ENCODE measurements at places on chromosomes 2 and 18.

DNA sequence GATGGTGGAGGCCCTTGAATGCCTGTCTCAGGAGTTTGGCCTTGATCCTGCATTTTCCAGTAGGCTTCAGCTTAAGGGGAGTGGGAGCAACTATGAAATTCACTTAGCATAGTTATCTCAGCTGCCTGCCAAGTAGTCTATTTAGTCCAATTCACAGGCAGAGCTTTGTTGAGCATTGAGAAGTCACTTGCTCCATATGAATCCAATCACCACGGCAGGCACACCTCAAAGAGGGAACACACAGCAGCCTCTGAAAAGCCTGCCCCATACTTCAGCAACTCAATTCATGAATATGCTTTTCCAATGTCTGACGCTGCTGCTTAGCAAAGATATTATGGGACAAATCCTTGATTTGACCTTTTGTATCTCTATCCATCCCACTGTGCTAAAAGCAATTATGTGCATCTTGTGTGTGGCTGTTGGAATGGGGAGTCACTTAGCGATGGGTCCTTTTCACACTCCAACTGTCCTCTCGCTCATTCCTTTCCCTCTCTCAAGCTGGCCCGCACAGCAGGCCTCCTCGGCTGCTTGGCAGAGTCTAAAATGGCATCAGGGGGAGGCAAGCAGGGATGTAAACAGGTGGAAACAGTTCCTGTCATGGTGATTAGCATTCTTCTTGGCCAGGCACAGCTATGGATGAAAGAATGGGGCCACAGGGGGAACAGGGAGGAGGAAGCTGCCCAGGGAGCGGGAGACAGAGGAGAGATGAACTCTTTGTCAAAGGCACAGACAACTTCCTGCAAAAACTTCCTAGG, 56.0 kb upstream of the LRPPRC start:
- DNase-seq = no peak

DNA sequence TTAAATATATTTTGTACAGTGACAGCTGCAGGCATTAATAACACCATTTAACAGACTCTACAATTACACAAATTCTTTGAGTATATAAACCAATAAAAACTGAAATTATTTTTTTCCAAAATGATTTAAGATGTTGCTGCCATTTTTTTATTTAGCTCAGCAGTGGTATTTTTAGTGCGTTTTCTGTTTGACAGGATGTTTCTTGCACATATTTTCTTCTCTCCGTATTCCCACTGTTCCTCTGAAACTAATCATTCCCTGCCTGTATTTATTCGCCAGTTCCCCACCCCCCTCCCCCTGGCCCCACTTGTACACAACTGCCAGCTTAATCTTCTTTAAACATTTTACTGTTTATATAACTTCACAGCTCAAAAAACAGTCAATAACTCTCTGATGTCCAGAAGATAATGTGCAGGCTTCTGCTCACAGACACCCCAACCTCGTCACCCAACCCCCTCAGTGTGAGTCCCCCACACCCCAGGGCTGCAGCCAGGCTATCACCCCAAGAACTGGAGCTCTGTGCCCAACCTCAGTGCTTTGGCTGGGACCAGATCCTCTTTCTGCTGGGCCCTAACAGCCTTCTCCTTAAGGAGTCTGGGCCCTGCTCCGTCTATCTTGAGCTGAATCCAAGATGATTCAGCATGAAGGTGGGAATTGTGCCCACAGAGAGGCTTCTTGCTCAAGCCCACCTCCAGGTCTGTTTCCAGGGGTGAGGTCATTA, 41.6 kb upstream of the MAP4K4 start:
- DNase-seq = peak; percentile 19

GRCh38 chr2:74137651-74138599, 9.8 kb downstream of the BOLA3 start:
- DNase-seq = no peak

DNA sequence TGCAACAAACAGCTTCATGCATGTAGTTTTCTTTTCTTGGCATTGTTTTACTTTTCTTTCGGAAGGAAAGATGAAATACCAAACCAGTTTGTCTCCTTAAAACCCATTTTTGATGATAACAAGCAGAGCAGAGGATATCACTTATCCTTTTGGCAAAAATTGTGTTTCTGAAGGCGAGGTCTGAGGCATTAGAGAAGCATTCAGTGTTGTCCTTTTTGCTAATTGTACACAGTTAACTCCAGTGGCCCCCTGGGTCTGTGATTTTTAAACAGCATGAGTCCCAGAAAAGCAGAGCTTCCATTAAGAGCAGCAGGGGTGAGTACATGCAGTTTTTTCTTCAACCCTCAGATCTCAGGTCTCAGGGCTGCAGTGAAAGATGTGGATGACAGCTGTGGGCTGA, 41.3 kb downstream of the TTC39C start:
- DNase-seq = peak; percentile 13

- DNase-seq = no peak
These were observed 61.3 kb upstream of the PAX3 start for GRCh38 chr2:222360146-222360545.

GRCh38 chr2:69001879-69002278, 11.1 kb upstream of the ANTXR1 start:
- no peak for DNase-seq

DNA sequence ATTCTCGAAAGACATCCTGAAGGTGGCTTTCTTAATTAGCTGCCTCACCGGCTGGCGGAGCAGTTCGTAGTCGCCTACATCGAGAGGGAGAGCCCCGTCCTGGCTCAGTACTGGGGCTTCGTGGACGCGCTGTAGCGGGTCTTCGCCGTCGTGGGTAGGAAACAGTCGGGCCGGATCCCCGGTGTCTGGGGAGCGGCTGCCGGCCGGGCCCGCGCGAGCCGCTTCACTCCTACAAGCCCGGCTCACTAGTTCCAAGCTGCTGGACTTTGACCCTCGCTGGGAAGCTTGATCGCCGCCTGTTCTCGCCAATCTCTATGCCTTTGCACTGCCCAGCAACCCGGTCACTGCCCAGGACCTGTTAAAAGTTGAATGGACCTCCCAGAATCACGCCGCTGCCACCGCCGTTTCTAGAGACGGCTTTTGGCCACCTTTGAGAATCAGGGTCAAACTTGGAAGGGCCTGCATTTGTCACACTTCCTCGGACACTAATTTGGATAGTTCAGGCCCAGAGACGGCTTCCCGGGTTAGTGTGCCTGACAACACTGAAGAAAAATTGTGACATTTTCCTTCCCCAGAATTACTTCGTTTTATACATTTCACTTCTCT, 41.4 kb upstream of the AKAIN1 start:
- DNase-seq = no peak

GRCh38 chr2:217326238-217327022, 466.6 kb upstream of the TNP1 start:
- DNase-seq = no peak

- DNase-seq = no peak
These were observed 531.4 kb downstream of the TMEM182 start for GRCh38 chr2:103293067-103293741.

- no peak for DNase-seq
These were observed 504.9 kb downstream of the GALR1 start for GRCh38 chr18:77754475-77755044.

GRCh38 chr2:219331560-219332213, 857 bp downstream of the RESP18 start:
- DNase-seq = no peak

GRCh38 chr18:76823161-76823538, 793 bp downstream of the ZNF236 start:
- DNase-seq = no peak

DNA sequence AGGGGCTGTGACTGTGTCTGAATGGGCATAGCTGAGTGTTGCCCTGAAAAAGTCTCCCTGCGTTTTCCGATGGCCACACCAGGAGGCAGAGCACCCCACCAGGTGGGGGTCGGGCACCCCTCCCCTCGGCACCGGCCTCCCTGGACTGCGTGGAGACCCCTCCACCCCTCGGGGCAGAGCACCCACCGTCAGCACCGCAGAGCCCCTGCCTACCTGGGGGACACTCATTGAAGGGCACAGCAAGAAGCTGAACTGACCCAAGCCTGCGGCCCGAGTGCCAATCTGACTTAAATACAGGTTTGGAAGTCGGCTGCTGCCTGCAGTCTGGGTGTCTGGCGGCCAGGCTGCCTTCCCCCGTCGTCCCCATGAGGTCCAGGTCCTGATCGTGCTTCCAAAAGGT, 69.9 kb downstream of the KCNG2 start:
- DNase-seq = no peak

DNA sequence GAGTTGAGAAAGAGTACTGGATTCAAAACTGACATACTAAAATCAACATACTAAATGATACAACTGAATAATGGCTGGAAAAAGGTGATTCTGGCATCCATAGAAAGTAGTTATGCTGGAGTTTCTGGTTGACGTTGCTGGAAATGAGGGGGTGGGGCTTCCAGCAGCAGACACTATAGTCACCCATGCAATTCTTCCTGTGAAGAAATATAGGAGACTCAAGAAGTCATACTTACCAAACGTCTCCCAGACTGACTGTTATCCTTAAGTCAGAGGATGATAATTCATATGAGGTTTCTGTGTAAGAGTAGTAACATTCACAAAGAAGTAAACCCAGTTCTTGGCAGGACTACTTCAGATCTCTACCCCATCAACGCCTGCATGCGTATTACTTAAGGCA, 23.6 kb downstream of the DTNB start:
- DNase-seq = no peak

GRCh38 chr2:45433363-45433762, 177.7 kb downstream of the SRBD1 start:
- DNase-seq = no peak

DNA sequence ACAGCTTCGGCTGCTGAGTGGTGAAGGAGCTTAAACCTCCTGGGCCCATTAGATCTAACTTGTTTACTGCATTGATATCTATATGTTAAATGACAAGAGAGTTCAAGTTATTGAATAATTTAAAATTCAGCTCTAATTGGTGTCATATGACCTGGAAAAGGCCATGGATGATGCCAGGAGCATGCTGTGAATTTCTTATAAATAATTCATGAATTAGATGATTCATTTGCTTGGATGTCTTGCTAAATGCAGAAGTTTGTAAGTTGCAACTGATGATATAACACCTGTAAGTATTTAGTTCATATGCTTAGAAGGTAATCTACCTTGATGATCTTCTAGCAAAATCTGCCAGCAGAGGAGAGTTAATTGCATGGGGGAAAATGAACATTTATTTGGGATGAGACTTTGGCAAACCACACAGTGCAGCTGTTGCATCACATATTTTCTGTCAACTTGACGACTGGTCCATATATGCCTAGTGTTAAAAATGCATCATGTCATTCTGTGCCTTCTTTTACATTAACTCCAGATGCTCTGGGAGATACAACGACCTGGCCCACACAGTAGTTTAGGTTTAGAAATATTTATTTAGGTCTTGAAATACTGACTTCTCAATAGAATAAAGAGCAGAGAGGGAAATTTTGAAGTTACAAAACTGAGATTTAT, 226.3 kb downstream of the KIAA1328 start:
- DNase-seq = no peak

GRCh38 chr18:59052965-59053820, 86.5 kb upstream of the SEC11C start:
- peak; percentile 66 for DNase-seq

DNA sequence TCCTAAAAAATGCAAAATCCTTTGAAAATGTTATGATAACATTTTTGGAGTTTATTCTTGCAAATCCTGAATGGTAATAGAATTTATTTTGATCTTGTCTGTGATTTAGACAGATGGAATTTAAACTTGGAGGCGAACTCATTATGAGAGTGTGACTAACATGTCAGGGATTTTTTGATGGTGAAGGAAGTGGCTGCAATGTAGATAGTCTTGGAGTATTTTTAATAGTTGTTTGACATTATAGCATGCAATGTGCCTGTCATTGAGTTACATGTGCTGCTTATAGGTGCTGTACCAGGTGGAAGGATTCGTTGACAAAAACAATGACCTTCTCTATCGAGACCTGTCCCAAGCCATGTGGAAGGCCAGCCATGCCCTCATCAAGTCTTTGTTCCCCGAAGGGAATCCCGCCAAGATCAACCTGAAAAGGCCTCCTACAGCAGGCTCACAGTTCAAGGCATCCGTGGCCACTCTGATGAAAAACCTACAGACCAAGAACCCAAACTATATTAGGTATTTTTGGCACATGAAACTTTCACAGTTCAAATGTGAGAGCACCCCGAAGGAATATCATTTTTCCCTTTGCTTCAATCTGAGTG, 141.8 kb downstream of the MYO1B start:
- peak; percentile 79 for DNase-seq

DNA sequence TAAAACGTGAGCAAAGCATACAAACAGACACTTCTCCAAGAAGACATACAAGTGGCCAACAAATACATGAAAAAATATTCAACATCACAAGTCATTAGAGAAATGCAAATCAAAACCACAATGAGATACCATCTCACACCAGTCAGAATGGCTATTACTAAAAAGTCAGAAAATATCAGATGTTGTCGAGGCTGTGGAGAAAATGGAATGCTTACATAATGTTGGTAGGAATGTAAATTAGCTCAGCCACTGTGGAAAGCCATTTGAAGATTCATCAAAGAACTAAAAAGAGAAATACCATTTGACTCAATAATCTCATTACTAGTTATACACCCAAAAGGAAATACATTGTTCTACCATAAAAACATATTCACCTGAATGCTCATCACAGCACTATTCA, 825.7 kb downstream of the SUCLG1 start:
- DNase-seq = peak; percentile 61

DNA sequence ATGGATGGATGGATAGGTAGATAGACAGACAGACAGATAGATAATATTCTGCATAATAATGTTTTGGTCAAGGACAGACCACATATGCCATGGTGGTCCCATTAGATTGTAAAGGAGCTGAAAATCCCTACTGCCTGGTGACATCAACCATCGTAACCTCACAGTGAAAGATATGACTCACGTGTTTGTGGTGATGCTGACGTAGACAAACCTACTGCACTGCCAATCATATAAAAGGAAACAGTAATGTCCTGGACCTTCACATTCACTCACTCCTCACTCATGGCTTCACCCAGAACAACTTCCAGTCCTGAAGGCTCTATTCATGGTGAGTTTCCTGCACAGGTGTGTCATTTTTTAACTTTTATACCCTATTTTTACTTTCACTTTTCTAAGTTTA, 202.9 kb upstream of the TPO start:
- DNase-seq = no peak

DNA sequence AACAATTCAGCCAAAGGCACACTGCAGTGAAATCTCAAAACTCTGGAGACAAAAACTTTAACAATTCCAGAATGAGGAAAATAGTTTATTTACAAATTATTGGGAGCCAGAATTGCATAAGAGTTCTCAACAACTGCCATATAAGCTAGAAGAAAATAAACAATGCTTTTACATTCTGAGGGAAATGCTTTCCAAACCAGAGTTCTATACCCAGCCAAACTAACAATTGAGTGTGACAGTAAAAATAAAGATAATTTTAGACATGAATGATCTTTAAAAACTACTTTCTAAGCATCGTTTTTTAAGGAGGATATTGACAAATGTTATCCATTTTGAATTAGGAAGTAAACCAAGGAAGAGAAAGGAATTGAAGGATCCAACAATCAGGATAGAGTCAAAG, 271.4 kb downstream of the DYSF start:
- no peak for DNase-seq

DNA sequence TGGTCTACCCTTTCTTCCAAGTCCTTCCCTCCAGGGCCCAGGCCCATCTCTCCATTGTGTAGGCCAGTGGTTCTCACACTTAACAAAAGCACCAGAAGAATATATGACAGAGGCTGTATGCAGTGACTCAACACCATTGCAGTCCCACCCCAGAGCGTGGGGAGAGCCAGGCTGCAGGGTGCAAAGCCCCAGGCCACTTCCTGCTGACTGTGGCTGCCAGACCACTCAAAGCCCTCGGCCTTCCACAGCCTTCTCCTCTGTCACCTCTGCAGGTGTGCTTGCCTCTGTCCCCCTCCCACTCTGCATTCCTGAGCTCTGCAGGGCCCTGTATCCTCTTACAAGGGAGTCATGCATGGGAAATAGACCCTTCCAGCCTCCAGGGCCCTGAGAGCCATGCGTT, 40.4 kb upstream of the ARHGEF4 start:
- DNase-seq = no peak
